ENCODE measurements at places on chromosomes 2 and 18.

- no peak for DNase-seq
Observed at GRCh38 chr2:17422061-17422460, 96.2 kb downstream of the RAD51AP2 start.

- DNase-seq: no peak
Observed at GRCh38 chr18:67517444-67517765, 885 bp upstream of the DSEL start.

GRCh38 chr18:49052891-49053644 lies 102.3 kb upstream of the SMAD7 start:
- no peak for DNase-seq

DNA sequence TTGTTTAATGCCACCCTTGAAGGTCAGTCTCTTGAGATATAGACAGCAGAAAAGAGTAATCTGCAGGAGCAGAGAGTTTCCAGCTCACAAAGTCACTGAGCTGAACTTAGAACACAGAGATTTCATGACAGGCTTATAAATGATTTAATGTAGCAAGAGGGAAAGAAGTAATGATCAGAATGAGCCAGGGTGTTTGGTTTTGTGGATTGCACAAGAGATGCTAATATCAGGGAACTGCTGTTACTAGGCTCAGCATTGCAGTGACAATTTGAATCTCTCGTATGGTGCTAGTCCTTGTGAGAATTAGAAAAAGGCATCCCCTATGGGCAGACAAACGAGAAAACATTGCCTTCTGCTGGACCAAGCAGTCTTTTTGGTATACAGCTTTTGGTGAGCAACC lies 61.7 kb upstream of the ITGB6 start:
- DNase-seq: no peak

GRCh38 chr2:73255907-73256617 lies 22.0 kb downstream of the CCT7 start:
- DNase-seq: no peak

DNA sequence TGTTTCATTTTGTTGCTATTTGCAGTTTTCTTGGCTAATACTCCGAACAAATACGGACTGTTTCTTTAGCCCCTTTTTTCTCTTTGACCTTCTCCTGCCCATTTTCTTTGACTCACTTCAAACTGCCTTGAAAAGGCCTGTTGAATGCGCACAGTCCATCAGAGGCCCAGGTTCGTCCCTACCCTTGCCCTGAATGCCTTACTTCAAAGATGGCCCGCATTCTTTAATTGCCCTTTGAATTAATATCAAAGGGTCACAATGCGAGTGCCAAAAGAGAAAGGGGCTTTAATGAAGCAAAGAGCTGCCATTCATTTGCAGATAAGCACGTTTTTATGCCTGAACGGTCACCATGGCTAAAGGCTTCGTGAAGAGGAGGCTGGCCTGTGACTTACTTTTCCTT lies 29.7 kb downstream of the PAX3 start:
- no peak for DNase-seq

DNA sequence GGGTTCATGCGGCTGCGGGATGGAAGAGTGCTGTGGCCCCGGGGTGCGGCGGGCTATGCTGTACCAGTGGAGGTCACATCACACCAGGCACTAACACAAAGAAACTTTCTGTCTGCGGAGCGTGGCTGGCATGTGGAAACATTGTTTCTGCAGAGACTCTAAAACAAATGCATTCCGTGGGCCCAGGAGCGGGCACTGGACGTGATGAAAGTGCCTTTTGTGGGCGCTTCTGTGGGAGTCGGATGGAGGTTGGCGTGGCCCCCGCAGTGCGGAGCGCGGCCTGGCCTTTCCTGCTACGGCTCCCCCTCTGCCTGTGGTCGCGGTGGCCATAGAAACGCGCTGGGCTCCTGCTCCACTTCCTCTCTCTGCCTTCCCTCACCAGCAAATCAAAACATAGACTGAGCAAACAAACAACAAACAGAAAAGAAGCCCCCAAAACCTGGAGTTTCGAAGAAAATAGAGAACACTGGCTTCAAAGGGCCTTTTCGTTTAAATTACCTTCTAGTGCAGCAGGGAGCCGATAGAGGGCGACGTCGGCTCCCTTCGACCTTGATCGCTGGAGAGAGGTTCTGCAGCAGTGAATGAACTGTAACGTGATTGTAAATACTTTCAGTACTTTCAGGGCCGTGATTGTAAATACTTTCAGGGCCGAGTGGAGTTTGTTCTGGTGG lies 51.4 kb downstream of the KIF5C start:
- no peak for DNase-seq

DNA sequence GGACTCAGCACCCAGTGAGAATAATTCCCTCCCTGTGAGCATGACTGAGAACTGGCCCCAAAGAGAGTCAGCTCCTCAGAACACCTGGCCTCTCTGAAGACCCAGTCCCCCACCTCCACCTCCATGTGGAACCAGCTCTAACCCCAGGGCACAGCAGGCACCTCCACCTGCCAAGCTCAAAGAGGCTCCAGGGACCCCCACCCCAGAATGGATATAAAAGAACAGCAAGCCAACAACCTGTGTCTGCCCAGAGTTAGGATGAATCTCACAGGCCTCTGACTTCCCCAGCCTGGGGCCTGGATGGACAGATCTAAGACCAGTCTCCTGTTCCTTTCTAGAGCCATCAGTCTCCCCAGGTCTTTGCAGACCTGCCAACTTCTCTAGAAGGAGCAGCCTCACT lies 498.5 kb downstream of the EIPR1 start:
- DNase-seq: no peak

DNA sequence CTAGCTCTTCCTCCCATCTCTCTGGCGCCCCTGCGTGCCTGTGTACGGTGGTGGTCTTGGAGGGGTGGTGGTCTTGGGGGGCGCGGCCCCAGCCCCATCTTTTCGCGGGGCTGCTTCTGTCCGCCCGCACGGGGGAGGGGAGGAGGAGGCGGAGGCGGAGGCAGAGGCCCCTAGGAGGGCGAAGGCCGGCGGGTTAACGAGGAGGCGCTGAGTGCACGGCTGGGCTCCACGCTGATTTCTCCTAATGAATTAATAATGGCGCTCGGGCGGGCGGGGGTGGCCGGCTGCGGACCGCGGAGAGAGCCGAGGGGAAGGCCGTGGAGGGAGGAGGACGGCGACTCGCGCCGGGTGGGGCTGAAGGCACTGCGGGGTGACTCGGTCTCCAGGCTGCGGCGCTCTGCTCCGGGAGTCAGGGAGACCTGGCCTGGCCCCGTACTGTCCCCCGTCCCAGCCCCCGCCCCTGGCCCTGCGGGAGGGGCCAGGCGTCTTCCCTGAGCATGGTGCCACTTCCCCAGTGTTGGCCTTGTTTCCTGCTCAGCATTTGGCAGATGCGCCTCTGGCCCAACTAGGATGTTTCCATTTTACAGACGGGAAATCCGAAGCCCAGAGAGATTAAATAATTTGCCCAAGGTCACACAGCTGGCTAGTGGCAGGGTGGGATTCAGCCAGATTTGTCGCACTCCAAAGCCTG lies 6.0 kb downstream of the GAREM2 start:
- no peak for DNase-seq

- no peak for DNase-seq
Observed at GRCh38 chr2:215743066-215743465, 270.3 kb downstream of the MREG start.

DNA sequence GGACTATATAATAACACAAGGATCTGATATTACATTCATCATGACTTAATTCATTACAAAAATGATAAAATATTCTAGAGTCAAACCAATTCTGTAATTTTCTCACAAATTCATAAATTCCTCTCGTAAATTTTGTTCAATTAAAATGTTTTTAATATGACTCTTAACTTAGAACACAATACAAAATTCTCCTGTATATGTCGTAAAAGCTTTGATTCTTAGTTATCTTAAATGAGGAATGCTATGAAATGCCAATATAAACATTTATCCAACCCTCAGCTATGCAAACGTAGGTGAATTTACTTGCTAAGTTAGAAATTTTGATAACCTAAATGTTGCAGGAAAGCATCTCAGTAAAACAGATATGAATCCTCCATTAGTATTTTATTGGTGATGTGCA lies 28.9 kb downstream of the ARHGAP15 start:
- no peak for DNase-seq

- no peak for DNase-seq
Observed at GRCh38 chr2:145321344-145321743, 801.4 kb upstream of the ZEB2 start.

DNA sequence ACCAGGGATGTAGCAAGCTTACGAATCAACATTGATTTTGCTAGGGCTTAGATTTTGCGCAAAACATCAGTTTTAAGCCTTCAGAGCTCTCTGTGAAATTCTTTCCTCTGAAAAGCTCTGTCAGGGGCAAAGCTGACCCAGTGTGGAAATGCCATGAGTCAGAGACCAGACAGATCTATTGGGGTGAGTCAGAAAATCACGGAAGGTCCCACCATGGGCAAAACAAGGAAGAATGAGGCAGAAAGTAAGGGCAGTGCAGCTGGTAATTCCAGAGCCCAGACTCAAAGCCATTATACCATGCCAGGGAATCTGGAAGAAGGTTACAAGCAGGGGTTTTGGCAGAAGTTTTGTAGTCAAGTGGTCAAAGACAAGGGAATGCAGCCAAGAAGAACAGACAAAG lies 256.6 kb upstream of the CTAGE1 start:
- no peak for DNase-seq

GRCh38 chr2:127014630-127015029 lies 92.3 kb downstream of the BIN1 start:
- DNase-seq: no peak

GRCh38 chr2:73994178-73994831 lies 9.6 kb downstream of the TET3 start:
- no peak for DNase-seq

- no peak for DNase-seq
Observed at GRCh38 chr2:163246135-163246534, 407.6 kb upstream of the KCNH7 start.

DNA sequence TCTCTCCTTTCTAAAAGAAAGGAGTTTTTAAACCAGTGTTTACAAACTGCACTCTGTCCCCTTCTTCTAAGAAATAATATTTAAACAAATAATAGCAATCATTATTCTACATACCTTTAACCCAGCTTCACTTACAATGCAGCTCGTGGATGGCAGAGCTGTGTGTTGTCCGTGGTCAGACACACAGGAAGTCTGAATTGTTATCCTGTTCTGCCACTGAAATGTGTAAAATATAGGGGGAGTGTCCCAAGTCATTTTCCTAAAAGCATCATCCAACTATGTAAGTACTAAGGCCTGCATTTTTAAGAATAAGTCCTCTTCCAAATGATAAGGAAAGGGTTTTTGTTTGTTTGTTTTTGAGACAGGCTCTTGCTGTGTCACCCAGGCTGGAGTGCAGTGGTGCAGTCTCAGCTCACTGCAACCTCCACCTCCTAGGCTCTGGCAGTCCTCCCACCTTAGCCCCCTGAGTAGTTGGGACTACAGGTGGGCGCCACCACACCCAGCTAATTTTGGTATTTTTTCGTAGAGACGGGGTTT lies 2.7 kb upstream of the PPP4R1 start:
- no peak for DNase-seq

DNA sequence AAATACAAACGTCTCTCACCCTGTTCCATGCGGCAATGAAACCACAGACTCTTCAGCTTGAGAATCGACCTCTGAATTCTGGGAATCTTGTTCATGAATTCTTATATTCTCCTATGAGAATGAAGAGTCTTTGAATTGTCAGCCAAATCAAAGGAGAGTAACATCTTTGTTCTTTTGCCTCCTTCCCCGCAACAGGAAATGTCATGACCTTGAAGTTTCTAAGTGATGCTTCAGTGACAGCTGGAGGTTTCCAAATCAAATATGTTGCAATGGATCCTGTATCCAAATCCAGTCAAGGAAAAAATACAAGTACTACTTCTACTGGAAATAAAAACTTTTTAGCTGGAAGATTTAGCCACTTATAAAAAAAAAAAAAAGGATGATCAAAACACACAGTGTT lies 21.8 kb downstream of the TNFAIP6 start:
- DNase-seq: no peak

GRCh38 chr2:86562922-86563649 lies at the start of gene CHMP3:
CHMP3 (minus strand) TSS chr2:86563443; CDS start chr2:86563348, 95 bp downstream.
- DNase-seq: peak; percentile 82

DNA sequence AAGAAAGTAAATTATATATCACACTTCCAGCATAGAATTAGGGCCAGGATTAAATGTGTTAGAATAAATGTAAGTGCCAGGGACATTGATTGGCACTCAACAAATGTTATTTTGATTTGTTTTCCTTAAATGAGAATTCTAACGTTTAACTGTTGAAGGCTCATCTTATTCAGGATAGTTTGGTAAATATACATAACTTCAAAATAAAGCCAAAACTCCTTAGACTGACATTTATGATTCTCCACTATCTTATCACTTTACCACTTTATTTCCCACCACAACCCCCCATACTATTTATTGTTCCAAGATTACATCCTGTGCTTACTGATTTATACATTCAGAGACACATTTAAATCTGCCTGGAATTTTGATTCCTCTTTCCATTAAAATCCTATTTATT lies 769.5 kb upstream of the CDH2 start:
- no peak for DNase-seq

DNA sequence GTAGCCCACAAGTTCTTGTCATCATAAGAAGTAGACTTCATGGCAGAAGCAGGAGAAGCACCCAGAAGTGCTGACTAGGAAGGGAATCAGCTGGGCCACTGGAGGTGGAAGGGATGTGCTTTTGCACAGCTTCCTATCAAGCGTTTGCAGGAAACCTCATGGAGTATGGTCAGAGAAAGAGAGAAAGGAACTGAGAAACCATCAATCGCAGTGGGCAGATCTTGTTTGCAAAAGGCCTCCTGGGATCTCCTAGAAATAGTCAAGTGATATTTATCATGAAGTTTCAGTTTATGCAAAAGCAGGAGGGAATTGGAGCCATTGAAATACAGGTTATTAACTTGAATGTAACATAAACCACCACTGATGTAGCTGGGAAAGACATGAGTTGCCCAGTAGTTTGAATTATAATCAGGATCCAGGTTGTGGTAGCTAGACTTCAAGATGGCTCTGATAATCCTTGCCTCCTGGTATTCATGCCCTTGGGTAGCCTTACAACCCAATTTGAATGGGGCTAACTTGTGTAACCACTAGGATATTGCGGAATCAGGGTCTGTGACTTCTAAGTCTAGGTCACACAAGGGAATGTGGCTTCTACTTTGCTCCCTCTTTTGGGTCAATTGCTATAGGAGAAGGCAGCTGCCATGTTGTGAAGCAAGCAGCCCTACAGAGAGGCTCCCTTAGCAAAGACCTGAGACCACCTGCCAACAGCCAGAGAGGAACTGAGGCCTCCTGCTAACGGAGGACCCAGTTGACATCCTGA lies 69.8 kb upstream of the TCF4 start:
- no peak for DNase-seq

- DNase-seq: no peak
Observed at GRCh38 chr2:32738939-32739338, 111.1 kb downstream of the TTC27 start.

GRCh38 chr2:24815171-24815570 lies 21.9 kb downstream of the CENPO start:
- no peak for DNase-seq

Measured in NCI-H1436 treated with DMSO at 0.1 percent for 48 hours (cell line).